Activated naive CD8-positive, alpha-beta T cell treated with anti-CD3 and anti-CD28 coated beads, Interleukin-2, amount 50 U/mL, for 16 hours (primary cell): ENCODE measurements at places on chromosomes 12 and 14.
A peak's percentile ranks its signal among the peaks of the same experiment; 100 is the strongest.

DNA sequence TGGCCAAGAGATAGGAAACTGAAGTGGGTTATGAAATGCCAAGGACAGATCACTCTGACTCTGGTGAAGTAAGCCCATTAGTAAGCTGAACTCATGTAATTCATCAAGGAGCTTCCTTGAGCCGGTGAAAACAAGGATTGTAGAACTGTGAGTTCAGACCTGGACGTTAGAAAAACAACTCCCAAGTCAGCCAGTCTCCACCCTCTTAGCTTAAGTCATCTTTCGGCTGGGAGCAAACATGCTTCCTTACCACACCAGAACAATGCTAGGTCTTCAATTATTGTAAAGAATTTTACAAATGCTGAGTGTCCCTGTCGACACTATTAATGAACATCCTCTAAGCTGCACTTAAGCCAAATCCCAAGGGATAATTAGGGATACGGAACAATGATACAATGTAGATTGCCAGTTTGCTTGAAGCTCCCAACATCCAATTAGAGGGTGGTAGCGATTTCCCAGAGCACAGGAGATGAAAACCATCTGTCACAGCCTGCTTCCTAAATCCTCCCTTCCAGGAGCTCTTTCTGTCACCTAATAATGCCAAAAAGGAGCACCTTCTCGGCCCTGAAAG is 45.7 kb upstream of the VASH1 start:
- no peak for DNase-seq

GRCh38 chr12:60594035-60594711 is 998.3 kb downstream of the SLC16A7 start:
- no peak for DNase-seq

DNA sequence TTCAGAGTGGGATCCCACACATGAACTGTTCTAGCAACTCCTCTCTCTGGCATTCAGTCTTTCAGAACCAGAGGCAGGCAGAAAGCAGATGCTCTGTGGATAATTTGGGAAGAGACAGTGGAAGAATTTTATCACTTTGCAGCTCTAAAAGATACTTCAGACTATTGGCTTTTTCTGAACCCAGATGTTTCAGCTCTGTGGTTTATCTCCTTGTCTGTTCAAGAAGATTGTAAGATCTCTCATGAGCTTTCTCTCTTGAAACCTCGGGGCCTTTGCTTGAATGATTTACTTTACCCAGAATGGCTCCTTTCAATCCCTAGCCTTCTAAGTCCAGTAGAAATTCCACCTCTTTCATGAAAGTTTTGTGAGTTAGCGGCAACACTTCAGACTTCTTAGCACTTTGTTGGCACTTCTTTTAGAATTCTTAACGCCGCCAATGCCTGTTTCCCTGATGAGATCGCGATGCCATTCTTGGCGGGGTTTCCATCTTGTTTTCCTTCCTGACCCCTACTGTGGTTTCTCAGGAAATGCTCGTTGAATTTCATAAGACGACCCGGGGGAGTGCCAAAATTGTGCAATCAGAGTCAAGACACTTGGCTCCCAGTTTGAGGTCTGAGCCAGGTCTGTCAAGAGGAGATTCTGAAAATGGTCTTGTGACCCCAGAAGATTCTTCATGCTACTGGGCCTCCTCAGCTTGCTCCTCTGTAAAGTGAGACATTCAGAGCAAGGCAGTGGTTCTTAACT is 107.0 kb upstream of the PRICKLE1 start:
- no peak for DNase-seq

- DNase-seq: peak; percentile 30
Measured at GRCh38 chr12:52879394-52880351, 25.2 kb downstream of the KRT8 start.

DNA sequence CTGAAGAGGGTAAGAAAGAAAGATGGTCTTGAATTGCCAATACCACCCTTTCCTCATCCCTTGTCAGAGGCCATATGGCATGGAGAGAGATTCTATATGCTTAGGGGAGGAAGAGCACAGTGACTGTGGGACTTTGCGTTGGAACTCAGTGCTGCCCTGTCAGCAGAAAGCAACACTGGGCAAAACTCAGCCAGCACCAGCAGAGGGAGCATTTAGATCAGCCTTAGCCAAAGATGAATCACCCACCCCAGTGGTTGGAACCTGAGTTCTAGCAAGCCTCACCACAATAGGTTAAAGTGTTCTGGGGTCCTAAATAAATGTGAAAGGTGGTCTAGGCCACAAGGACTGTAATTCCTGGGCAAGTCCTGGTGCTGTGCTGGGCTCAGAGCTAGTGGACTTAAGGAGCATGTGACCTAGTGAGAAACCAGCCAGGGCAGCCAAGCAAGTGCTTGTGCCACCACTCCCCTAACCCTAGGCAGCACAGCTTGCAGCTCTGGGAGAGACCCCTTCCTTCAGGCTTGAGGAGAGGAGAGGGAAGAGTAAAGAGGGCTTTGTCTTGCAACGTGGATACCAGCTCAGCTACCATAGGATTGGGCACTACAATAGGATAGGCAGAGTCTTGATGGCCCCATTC is 11.4 kb upstream of the BCAT1 start:
- no peak for DNase-seq
